ENCODE measurements at places on chromosomes 13 and 19. TPM values are rescaled to one million over a fixed set of nuclear protein-coding genes. Genes with fewer than 3 reads are reported as not detected.

GRCh38 chr19:7868326-7868670 lies 5.9 kb downstream of the PRR36 start:
- DNase-seq: no peak

- no peak for DNase-seq
These were observed 574.8 kb downstream of the IRS2 start for GRCh38 chr13:109211616-109212015.

- DNase-seq: no peak
These were observed 176.5 kb downstream of the CACNA1A start for GRCh38 chr19:13329766-13330165.

The ZNF69 gene
- total RNA-seq: 2.1 TPM
